ENCODE measurements at places on chromosomes 3 and 15.

GRCh38 chr3:12049675-12050074 lies 45.5 kb downstream of the SYN2 start:
- no peak for DNase-seq

- DNase-seq, result no peak
Observed at GRCh38 chr15:70505411-70505919, 257.9 kb downstream of the UACA start.

- DNase-seq, result no peak
Observed at GRCh38 chr3:59056706-59057105, 6.9 kb upstream of the CFAP20DC start.

DNA sequence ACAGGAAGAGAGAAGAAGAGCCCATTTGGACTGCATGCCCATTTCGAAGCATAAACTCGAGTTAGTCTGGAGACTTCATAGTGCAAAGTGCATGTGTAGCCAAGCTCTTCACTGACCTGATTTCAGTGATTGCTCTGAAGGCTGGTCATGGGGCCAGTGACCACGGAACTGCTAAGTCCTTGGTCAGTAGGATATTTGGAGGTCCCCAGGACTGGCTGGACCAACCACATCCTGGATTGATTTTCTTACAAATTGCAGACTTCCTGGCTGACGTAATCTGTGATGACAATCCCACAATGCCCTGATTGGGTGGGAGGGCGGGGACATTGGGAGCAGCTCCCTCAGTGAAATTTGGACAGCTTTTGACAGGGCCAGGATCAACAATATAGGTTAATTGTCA lies 233.4 kb downstream of the CACNA2D3 start:
- DNase-seq, result no peak

DNA sequence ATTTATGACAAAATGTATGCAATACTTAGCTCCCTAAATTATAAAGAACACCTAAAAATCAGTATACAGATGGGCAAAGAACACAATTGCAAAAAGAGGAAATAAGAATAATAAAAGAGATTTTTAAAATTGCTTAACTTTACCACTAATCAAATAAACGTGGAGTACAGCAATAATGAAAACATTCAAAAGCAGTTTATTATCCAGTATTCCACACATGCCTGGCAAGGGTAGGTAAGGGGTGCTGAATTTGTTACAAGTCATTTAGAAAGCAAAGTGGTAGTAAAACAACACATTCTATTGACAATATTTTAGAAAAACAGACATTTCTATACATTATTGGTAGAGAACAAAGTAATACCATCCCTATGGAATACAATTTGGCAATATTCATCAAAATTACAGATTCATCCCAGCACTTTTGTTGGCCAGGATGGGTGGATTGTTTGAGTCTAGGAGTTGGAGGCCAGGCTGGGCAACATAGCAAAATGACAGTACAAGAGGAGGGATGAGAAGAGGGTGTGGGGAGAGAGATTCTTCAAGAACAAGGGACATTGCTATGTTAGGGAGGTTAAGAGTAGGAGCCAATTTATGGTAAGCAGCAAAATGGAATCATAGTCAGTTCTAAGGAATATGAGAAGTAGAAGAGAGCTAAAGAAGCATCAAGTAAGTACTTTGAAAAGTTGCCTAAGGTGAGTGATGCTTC lies 3.7 kb upstream of the ACKR4 start:
- DNase-seq, result no peak

DNA sequence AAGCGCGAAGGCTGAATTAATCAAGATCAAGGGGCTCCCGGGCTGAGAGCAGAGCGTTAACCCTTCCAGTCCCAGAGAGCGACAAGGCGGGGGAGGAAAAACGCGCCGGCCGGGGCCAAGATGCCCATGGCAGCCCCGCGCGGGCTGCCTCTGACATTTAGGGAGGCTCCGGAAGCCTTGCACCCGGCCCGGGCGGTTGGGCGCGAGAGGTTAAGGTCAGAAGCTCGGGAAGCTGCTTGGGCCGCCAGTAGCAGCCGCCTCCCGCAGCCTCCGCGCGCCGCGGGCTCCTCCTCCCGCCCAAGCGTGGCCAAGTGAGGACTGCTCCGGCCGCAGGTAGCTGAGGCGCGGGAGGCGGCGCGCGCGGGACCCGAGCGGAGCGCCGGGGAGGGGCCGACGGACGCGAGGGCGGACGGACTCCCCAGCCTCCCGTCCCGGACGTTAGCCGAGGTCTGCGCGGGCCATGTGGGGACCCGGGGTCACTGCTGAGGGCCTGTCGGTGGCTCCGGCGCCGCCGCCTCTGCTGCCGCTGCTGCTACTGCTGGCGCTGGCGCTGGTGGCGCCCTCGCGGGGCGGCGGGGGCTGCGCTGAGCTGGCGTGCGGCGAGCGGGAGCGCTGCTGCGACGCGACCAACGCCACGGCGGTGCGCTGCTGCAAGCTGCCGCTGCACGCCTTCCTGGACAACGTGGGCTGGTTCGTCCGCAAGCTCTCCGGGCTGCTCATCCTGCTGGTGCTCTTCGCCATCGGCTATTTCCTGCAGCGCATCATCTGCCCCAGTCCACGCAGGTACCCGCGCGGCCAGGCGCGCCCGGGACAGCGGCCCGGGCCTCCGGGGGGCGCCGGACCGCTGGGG lies at the start of gene C3orf80:
Gene C3orf80 (plus strand): TSS at position 247 of the 850 bp plus-strand sequence. CDS start 214 bp downstream, at position 461.
- peak; percentile 29 for DNase-seq

GRCh38 chr3:171458071-171458863 lies 1.9 kb downstream of the TNIK start:
- DNase-seq, result no peak

GRCh38 chr3:10529809-10530208 lies 24.4 kb upstream of the ATP2B2 start:
- DNase-seq, result no peak

DNA sequence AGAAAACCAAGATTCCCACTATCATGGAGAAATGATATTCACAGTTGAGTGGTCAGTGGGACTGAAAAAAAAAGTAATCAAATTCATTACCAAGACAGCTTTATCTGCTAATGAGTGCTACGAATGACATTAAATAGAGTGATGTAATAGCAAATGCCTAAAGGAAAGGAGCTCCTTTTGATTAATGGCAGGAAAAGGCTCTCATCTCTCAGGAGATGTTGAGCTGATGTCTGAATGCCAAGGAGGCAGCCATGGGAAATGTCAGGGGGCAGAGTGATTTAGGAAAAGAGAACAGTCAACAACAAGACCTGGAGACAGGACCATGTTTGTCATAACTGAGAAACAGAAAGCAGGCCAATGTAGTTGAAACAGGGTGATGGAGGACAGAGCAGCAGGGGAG lies 96.7 kb upstream of the SNTN start:
- no peak for DNase-seq

GRCh38 chr15:73982222-73982962 lies 9.7 kb downstream of the STOML1 start:
- DNase-seq, result peak; percentile 54

DNA sequence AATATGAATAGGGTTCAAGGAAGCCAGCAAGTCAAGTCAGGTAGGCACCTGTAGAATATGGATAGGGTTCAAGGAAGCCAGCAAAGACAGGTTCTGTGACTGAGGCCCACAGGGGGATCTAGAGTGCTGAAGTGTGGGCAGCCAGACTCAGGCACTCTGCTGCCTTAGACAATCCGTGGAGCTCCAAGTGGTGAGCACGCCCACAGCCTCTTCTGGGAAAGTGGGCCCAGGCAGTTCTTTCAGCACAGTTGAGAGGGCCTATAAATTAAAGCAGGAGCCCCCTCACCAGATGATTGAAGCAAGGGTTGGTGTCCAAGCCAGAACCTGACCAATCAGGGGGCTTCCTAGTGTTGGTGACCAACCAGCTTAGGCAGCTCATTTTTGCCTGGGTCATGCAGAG lies 51.0 kb downstream of the ANP32A start:
- no peak for DNase-seq

- DNase-seq, result no peak
Observed at GRCh38 chr3:182892226-182892625, 88.1 kb downstream of the DCUN1D1 start.

- DNase-seq, result no peak
Observed at GRCh38 chr15:90325726-90326125, 26.4 kb upstream of the ZNF774 start.

DNA sequence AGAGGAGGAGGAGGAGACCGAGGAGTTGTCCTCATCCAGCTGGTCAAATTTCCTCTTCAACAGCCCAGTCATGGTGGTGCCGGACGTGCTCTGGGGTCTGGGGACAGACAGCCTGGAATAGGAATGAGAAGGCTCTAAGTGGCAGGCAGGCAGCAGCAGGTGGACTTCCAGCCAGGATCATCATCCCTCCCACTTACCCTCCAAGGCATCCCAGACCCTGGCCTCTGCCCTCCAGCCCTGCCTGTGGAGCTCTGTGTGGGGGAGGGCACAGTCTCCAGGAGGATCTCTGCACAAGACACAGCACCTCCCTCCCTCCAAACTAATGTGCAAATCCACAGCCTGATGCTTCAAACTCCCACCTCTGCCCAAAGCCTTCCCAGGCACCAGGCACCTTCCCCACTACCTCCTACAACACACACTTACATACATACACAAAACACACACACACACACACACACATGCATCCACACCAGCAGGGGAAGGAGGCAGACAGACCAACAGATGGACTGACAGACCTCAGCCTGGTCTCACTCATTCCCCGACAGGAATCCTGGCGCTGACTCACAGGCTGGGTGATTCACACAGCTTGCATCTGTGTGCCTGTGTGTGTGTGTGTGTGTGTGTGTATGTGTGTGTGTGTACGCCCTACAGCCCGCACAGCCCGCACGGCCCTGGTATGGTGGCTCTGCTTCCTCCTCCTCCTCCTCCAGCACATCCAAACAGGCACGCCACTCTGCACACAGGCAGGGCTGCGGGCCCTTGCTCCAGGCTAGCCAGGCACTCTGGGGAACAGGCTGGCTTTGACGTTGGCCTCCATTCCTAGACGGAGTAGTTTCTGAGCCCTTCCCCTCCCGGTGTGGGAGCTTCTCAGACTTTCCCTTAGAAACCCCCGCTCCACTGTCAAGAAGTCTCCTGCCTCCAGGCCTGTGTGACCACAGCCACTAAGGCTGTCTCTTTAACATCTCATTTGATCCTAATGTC lies 6.5 kb downstream of the CSRNP1 start:
- peak; percentile 34 for DNase-seq

DNA sequence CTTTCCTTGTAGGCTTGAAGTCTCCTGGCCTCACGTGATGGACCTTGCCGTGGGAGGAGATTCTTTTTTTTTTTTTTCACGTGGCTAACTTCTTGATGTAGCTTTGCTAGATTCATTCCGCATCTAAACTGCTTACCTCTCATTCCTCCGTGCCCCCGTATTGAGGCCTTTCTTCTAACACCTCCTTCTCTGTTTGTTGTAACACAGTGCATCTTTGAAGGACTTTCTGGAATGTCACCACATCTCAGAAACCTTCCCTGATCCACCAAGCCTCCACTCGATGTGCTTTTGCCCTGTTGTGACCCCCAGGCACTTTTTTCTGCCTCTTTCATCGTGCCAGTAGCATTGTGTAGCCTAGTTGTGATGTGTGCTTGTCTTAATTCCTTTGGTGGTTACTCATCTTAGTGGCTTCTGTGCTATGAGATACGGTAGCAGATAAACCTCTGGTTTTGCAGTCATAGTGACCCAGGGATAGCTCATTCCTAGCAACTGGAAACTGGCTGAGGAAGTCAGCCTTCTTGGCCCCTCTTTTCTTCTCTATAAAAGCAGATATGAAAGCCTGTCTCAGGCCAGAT lies 1.6 kb upstream of the BNC1 start:
- no peak for DNase-seq

- no peak for DNase-seq
Observed at GRCh38 chr3:148642214-148642613, 55.5 kb upstream of the AGTR1 start.

DNA sequence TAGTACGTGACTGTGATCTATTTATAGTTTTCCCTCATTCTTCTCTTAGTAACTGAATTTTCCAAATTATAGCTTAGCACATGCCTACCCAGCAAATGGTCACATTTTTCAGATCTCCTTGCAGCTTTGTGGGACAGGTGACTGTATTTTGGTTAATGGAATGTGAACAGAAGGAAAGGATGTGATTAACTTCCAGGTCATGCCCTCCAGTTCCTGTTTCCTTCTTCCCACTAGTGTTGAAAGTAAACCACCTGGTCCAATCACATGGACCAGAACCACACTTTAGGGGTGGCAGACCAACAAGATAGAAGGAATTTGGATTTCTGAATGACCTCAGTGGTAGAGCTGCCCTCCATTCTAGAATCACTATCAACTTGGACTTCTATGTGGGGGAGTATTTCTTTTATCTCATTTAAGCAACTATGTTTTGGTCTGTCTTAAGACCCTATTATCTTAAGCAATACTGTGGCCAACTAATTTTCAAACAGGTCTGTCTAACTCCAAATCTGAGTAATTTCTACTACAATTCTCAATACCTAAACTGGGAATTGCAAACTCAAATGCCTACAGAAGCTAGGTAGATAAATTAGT lies 76.0 kb upstream of the TSC22D2 start:
- DNase-seq, result no peak

GRCh38 chr3:194623449-194624290 lies 9.5 kb downstream of the TMEM44 start:
- DNase-seq, result no peak

DNA sequence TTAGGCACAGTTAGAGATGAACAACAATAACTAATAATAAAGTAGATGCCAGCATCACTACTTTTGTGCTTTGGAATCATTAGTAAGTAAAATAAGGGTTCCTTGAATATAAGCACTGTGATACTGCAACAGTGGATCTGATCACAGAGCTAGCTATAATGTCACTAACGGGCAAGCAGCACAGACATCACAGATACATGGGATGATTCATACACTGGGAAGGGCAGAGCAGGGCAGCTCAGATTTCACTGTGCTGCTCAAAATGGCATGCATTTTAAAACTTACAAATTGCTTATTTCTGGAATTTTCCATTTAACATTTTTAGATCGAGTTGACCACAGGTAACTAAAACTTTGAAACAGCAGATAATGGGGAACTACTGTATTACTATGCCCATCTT lies 476.6 kb downstream of the FHIT start:
- no peak for DNase-seq

DNA sequence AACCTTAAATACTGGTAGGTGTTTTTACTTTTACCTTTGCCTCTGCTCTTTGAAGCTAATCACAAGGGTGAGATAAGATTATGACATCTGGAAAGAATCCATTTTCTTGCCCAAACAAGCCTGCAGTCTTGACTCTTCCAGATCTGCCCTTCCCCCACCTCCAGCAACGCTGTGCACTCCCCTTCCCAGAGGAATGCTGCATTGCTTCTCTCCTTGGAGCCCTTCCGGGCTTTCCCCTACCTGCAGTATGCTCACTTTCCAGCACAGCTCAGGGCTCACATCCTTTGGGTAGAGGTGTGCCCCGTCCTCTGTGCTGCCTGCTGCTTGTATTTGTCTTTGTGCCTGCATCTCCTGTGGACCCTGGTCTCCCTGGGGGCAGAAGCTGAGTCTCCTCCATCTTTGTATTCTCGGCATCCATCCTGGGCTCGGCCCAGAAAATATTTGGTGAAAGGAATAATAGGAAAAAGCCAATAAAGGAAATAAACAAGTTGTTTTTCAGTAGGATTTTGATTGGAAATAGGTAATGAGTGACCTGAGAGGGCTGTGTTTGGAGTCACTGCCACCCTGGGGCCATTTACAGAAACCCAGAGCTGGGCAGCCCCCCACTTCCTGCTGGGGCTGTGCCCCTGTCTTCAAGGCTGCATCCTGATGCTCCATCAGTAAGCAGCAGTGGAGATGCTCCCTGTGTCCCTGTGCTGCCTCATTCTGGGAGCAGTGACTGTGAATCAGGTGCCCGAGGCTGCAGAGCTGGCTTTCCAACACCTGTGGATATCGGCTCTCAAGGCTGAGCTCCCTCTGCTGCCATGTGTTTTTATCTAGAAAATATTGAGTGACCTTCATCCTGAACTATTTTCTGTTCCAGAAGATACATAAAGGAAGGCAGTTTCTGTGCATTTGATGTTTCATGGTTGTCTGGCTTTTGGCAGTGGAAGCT lies 117.5 kb downstream of the EEFSEC start:
- DNase-seq, result no peak

All from globus pallidus (tissue), 1 donor.